ENCODE measurements at places on chromosomes 5 and 9.

DNA sequence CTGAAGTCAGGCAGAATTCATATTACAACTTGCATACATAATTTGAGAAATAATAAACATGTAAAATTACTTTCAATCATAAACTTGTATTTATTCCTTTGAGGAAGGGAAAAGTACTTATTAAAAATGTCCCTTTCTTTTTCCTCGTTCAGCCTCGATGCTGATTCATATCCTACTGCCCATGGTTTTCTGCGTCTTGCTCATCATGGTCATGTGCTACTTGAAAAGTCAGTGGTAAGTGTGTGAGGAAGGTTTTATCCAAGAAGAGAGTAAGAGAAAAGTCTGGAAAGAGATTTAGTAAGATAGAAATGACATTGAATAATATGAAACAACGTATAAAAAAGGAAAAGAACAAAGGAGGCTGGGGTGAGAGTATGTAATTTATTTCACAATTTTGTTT is 85.9 kb downstream of the OSMR start:
- no peak for DNase-seq

DNA sequence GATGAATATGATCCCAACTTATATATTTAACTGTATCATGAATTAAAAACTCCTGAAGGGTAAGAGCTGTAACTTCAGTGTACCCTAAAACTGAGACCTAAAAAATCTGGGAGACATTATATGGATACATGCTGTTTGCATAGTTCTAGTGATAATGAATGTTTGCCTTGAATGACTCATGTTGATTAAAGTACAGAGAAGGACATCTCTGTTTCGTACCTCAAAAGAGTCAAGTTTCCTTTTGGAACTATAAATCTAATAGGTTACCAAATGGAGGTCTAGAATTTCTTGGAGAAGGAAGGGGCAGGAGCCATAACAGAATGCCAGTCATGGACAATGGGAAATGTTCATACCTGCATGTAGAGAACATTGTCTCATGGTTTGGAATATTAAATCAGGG is 168.1 kb downstream of the SNCAIP start:
- no peak for DNase-seq

DNA sequence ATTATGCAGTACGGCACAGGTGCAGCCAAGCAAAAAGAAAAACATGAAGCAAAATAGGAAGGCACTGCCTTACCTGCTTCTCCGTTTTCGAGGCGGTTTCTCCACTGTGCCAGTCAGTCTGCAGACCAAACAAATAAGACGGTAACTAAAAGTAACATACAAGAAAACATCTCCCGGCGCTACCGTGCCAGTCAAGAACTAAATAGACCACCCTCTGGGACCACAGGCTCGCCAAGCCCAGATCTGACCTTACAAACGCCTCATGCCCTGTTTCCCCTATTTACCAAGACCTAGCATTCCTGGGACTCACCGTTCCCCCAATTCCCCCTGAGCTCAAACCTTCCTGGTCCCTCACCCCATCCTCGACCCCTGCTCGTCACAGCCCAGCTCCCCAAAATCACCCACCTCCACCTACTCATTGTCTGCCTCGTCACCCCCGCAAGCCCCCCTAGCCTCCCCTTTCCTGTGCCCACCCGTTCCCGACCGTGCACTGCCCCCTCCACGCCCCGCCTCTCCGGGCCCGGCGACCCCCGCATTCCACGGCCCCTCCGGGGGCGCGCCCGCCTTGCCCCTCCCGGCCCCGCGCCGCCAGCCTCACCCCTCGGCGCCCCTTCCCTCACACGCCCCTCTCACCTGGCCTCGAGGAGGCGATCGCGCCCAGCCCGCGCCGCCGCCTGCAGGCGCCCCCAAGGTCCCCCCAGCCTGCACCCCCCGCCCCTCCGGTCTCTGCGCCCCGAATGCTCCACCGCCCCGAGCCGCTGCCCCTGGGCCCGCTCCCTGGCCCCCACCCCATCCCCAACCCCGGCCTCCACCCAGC is 560 bp downstream of the SCAI start:
- no peak for DNase-seq

DNA sequence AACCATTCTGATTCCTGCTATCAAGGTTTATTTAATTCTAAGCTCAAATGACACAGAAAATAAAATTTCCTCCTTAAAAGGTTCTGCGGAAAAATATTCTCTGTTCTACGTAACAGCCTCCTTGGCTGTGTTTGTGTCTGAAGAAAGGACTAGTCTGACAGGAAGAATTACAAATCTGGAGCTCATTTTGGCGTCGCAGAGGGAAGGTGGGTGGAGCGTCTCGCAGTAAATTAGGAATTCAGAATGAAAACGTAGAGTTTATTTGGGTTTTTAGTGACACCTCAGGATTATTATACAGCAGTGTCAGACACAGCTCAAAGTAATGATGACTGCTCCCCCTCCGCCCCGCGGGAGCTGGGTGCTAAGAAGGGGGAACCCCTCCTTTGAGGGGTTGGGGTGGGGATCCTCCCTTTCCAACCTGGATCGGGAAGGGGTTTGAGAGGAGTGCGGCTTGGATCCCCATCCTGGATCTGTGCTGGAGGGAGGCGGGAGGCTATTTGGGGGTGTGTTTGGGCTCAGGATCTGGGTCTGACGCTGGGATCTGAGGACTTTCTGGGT is 933 bp upstream of the TGFBR1 start:
- DNase-seq, result no peak

DNA sequence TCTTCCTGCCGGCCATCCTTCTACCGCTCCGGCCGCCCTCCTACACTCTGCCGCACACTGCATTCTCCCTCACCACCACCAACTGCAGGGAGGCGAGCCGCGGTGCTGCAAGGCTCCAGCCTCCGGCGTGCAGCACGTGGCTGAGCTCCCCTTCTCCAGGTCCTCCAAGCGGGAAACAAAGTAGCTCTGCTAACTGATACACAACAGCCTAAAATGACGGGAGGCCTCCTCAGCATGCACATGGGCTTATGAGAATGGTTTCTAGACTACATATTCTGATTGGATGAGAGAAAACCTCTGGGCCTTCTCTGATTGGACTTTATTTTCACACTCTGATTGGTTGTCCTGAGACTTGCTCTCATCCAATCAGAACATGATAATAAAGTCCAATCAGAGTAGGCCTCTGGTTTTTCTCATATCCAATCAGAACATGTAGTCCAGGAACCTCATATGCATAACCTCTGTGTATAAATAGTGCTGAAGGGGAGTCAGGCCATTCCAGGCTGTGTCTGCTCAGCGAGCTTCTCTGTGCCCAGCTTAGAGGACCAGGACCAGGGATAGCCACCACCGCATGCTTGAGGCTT is 27.0 kb upstream of the ZNF354B start:
- DNase-seq, result no peak

DNA sequence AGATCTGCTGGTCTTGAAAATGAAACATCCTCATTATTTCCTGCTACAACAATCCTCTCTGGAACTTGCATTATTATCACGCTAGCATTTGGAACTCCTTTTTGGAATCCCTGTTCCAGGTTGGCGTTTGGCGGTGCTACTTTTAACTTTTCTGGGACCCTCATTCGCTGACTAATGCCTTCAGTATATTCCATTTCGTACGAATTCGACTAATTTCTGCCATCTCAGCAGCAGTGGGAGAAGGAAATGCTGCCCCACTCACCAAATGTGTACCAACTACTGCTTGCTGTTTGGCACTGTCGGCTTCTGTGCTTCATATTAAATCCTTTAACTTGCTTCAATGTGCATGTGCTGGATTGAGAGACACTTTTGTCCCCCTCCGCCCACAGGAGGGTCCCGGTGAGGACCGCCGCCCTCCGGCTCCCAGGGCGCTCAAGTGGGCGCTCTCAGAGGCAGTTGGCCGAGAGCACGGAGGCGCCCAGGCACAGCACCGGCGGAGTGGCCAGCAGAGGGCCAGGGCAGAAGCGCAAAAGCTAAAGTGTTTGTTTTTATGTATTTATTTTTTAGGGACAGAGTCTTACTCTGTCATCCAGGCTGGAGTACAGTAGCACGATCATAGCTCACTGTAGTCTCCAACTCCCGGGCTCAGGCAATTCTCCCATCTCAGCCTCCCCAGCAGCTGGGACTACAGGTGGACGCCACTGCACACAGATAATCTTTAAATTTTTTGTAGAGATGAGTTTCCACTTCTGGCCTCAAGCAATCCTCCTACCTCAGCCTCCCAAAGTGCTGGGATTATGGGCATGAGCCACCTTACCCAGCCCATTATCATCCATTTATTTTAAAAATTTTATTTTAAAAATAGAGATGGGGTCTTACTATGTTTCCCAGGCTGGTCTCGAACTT is 11.9 kb downstream of the PDE6A start:
- DNase-seq, result peak; percentile 21

GRCh38 chr5:144017631-144018030 is 152.8 kb downstream of the YIPF5 start:
- no peak for DNase-seq

GRCh38 chr5:155898284-155898683 is 428.7 kb upstream of the SGCD start:
- no peak for DNase-seq

- peak; percentile 84 for DNase-seq
Observed at GRCh38 chr5:14842117-14842516, 29.5 kb downstream of the ANKH start.

DNA sequence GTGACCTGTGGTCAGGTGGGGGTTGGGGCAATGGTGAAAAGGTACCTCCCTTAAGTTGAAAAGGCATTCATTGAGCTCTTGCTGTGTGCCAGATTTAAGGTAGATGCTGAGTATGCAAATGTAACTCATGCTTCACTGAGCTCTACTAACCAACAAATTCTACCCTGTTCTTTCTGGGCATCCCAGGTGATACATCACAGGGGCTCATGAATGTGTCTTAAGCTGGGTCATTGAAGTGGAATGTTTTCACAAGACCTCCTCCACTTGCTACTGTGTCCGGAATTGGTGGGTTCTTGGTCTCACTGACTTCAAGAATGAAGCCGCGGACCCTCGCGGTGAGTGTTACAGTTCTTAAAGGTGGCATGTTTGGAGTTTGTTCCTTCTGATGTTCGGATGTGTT is 362.8 kb upstream of the ZNF462 start:
- DNase-seq, result no peak

DNA sequence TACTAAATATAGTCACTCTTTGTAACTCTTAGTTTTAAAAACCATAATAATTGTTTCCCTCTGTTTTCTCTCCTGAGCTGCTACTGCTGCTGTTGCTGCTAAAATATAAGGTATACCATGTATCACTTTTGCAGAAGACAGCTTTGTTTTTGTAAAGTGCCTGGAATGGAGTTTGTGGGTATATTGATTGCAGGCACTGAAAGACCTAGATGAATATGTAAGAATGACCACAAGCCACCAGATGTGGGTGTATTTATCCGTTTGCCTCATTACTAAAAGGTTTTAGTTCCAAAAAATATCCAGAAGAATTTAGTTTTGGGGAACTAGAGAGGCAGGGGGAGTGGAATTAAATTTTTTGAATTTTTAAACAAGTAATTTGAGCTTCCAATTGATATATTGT is 151.1 kb upstream of the CDKN2B start:
- DNase-seq, result no peak

DNA sequence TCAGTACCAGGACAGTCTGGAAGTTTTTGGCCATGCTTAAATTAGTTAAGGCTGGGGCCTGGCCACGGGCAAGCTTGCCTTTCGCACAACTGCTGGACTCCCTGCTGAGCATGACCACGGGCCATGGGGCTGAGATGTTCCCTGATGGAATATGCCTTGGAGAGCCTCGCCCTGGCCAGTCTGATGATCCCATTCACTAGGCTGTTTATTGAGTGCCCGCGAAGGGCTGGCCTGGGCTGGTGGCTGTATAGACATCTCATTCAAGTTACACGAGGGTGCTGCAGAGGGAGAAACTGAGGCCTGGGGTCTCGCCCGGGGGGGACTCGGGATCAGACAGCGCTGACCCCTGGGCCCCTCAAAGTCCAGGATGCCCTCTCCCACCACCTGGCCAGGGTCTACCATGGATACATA is 7.8 kb upstream of the RXRA start:
- no peak for DNase-seq

GRCh38 chr5:141845371-141845851 is 32.8 kb downstream of the PCDH1 start:
- DNase-seq, result peak; percentile 53

- peak; percentile 43 for DNase-seq
Observed at GRCh38 chr9:132183134-132183533, 21.3 kb downstream of the NTNG2 start.

- DNase-seq, result no peak
Observed at GRCh38 chr9:110891760-110892159, 146.5 kb downstream of the LPAR1 start.

Measured in NCI-H510A (cell line).